ENCODE measurements at places on chromosomes 4 and X.
A peak's percentile ranks its signal among the peaks of the same experiment; 100 is the strongest.

DNA sequence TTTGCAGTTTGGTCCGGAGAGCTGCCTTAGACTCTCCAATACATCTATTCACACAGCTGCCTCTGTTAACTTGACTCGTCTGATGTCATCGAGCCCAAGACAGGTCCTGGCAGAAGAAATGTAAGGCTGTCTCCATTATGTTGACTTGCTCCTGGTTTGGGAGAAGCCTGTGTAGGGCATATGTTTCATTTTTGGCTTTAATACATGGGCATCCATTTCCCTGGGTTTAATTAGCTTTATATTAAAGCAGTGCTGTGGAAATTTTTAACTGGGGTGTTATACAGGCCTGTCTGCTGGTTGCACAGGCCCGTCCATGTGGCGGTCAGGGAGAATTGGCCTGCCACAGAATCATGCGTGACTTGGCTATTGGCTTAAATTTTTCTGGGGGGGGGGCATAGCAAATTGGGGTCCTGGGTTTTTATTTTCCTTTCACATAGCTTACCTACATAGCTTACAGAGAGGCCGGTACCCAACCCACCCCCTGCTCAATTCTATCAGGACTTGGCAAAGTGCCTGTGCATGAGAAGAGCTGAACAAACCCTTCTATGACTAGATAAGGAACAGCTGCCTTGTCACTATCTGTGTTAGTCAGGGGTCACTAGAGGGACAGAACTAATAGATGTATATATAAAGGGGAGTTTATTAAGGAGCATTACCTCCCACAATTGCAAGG is 123.5 kb upstream of the WDR1 start:
- no peak for DNase-seq

DNA sequence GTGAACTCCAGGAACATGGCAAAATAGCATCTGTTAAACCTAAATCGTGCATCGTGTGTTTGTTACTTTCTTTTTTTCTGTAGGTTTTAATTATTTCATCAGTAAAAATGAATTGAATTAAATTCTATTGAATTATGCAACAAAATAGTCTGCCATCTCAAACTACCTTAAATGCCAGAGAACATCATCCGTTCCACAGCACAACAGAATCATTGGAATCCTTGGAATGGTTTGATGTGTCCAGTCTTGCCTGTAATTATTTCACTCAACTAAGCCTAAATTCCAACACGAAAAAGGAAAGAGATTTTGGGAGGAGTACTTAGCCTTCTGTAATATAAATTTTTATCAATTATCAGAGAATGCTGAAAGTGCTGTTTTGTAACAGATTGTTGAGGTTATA is 17.1 kb upstream of the SLC7A11 start:
- no peak for DNase-seq

- no peak for DNase-seq
These were observed 115.0 kb upstream of the LDB2 start for GRCh38 chr4:17013382-17014006.

- no peak for DNase-seq
These were observed 20.3 kb downstream of the MEPE start for GRCh38 chr4:87853108-87853507.

GRCh38 chrX:20412871-20413486 is 146.3 kb upstream of the RPS6KA3 start:
- peak; percentile 43 for DNase-seq

DNA sequence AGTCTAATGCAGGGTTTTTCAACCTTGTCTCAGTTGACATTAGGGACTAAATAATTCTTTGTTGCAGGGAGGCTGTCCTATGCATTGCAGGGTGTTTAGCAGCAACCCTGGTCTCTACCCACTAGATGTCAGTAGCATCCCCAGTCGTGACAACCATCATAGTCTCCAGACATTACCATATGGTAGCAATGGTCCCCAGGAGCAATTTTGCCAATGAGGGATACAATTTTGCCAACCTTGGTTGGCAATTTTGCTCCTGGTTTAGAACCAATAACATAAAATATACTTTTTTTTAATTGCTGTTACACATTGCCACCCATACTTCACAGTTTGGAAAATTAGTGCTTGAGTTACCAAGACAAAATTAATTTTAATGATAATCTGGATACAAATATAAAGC is 6.0 kb downstream of the EREG start:
- no peak for DNase-seq

DNA sequence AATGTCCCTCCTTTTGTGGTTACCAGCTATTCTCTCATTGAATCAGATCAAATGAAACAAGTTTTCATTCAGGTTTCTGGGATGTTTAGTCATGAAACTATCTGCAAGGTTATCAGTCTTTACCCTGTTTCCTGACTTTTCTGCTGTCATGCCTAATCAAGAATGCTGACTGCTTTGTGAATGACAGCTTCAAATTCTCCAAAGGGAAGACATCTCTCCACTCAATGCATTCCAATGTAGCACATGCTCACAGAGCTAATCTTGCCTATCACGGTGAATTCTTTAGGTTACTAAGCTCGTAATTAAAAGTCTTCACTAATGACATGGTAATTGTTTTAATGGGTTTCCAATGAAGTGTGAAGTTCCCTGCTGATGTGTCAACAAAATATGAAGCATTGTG is 1068.5 kb downstream of the PCDH7 start:
- no peak for DNase-seq

DNA sequence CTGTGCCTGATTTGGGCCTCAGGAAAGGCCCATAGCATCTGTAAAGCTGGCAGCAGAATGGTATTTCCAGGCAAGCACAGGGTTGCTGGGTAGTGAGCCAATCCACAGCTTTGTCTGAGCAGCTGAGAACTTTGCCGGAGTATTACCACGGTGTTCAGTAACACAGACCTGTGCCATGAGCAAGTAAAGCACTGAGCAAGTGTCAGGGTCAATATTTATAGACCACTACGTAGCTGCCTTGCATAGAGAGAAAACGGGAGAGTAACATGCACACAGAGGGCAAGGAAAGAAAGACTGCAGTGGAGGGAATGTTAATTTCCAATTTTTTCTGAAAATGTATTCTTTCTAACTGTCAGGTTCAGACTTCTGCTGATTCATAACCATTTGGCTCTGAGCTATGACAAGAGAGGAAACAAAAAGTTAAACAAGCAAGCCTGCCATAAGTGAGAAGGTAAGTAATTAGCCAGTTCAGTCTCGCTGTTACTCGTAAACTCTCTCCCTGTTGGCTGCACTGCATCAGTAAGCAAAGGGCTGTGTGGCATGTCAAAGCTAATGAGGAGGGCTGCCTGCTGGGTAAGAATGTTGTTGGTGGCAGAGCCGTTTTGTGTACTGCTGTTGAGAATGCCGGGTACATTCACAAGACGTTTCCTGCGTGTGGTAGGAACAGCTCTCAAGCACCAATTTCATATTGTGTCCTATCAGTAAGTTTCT is 238.1 kb downstream of the BMPR1B start:
- peak; percentile 22 for DNase-seq

DNA sequence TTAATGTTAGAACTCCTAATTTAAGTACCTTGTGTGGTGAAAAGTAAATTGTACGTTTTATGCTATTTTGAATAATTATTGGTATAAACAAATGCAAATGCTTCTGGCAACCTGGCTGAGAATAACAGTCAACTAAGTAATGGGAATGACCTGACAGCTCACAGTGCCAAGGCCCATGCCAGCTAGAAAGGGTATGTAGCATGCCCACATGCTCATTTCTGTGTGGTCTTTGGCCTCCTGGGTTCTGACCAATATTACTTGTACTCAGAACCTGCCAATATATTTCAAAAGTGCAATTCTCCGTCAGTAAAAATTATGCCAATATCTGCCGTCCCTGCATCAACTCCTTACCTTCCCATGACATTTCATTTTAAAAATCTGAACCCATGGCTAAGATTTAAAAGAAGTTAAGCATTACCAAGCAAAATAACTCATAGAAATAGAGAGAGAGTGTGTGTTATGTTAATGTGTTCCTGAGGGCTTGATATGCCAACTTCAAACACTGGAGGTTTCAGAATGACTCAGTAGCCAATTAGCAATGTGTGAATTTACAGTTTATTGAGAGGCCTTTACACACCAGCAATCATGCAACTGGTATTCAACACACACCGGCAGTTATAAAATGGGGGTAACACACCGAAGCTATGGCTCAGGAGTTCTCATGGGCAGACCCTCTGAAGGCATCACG is 820.8 kb downstream of the FSTL5 start:
- DNase-seq: no peak

GRCh38 chr4:47270201-47270888 is 193.2 kb downstream of the COMMD8 start:
- no peak for DNase-seq

Data from body of pancreas (tissue), 4 donors.